ENCODE measurements at places on chromosomes 1 and 21. TPM values are rescaled to one million over a fixed set of nuclear protein-coding genes. Genes with fewer than 3 reads are reported as not detected.

The TRNP1 gene
- not detected for total RNA-seq

The RSPO1 gene
- total RNA-seq = not detected

The NFIA gene
- total RNA-seq = 1.5 TPM

The FAM151A gene
- total RNA-seq = not detected

The TMEM82 gene
- total RNA-seq = not detected

DNA sequence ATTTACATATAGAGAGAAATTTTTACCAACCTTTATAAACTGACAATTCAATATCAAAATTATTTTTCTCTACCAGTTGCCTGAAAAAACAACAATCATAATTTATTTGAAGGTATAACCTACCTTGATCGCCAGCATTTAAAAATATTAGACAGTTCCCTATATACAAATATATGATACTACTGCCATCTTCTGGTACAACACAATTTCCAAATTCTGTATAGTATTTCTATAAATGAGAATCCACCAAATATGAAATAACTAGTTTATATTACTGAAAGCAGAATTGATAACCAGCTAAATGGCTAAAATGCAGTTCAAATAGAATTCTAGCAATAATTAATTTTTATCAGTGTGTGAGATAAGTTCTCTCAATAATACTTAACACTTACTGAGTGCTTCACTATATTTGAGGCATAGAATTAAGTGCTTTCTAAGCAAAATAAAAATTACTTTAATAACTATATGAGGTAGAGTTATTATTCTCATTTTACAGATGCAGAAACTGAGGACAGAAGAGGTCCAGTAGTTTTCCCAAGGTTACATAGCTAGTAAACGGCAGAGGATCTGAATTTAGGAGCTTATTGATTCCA lies 75.6 kb downstream of the PIGK start:
- peak; percentile 12 for DNase-seq

GRCh38 chr1:7399514-7400125 lies 371.5 kb upstream of the VAMP3 start:
- no peak for DNase-seq

GRCh38 chr1:28354121-28354520 lies 15.4 kb upstream of the PHACTR4 start:
- no peak for DNase-seq

DNA sequence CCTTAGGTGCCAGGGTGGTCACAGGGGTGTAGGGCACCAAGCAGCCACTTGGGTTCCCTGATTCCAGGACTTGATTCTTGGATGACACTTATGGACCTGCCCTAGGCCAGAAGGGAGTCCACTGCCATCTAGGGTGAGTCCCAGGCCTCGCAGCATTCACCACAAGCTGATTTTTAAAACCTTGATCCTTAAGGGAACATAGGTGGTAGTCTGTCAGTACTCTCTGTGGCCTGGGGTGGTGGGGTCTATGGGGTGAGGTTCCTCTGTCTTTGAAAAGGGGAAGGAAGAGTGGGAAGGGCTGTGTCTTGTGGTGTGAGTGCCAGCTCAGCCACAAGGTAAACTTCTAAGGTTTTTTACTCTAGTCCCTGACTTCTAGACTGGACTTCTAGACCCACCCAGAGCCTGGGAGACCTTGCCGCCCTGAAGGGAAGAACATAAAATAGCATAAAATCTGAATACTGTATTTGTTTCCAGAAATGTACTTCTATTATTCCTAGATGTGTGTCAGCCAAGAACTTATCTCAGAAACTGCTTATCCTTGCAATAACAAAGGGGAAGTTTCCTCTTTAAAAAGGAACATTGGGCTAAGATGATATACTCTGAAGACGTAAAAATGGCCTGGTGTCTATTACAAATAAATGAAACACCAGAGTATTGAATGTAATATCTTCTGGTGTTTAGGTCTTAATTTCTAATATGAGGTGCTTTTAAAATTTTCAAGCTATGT lies 757.3 kb downstream of the LTN1 start:
- DNase-seq = no peak
